ENCODE measurements at places on chromosomes 4 and X. TPM values are rescaled to one million over a fixed set of nuclear protein-coding genes. Genes with fewer than 3 reads are reported as not detected.

DNA sequence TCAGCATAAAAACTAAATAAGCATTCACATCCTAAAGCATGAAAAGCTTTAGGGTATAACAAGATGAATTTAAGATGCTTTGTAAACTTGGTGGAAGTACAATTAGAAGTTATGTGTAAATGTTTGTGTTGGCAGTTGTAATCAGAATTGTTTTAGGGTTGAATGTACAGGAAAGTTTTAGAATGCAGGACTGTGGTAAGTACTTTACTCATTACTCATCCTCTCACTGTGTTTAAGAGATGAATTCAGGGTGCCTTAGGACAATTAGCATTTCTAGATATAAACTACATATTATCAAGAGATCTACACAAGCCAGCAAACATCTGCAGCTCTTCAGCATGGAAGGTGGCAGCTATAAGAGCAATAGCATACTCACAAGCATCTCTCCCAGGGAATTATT lies 77.5 kb upstream of the ELOVL6 start:
- DNase-seq = peak; percentile 22

DNA sequence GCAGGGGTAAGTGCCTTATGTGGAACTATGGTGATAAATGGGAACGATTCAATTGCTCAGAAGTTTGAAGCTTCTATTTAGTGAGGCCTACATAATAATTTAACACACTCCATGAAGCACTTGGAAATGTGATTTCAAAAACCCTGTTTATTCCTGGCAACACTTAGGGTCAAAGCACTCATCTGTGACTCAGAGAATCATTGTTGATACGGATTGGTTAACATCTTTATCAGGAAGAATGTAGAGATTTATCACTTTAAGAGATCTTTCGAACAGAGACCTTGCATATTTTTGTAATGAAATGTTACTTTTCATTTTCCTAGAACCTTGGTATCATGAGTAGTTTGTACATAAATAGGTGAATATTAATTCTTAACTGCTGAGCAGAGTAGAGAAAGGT lies 269.1 kb upstream of the SLIT2 start:
- peak; percentile 0 for DNase-seq

- no peak for DNase-seq
These were observed 167.2 kb downstream of the KDR start for GRCh38 chr4:54958236-54958635.

DNA sequence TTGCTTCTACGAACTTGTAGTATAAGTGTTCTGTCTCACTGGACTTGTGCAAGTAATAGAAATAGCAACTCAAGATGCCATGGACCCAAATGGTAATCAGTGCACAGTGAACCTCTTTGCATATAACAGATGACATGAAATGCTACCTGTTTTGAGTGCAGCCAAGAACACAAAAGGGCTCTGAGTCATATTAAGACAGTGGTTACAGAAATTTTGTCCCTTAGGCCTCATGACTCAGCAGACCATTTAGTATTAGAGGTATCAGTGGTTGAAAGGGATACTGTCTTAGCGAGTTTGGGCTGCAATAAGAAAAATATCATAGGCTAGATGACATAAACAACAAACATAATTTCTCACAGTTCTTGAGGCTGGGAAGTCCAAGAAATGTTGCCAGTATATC lies 502.9 kb upstream of the PCDH10 start:
- no peak for DNase-seq

DNA sequence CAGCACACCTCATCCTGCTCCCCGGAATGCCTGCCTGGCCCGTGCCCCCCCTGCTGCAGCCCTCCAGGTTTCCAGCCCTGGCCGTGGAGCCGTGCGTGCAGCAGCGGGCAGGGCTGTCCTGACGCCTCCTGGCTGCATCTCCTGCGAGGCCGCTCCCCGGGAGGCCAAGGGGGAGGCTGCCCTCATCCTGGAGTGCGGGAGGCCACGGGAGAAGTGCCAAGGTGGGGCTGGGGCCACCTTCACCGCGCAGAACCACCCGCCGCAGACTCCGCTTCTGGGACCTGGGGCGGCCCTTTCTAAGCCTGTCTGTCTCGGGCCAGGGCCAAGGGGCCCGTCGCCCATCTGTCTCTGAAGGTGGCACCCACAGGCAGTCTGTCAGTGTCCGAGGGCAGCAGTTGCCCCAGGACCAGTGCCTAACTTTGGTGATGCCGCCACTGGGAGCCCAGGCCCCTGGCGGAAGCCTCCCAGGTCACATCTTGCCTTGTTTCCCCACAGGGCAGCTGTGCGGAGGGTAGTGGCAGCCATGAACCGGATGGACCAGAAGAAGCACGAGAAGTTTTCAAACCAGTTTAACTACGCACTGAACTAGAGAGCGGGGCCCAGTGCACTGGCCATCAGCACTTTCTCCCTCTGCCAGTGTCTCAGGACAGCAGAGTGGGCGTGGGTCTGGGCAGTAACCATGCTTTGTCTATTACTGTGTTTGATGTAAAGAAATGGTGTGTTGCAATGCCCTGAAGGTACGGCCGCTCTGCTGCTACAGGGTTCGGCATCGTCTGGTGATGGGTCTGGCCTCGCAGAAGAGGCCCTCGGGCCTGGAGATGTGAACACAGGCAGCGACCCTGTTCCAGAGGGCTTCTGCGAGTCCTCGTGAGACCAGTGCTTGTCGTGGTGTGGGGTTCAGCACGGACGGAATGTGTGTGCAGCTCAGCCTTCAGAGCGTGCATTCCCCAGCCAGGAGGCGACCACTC lies 20.6 kb downstream of the NKX1-1 start:
- no peak for DNase-seq

DNA sequence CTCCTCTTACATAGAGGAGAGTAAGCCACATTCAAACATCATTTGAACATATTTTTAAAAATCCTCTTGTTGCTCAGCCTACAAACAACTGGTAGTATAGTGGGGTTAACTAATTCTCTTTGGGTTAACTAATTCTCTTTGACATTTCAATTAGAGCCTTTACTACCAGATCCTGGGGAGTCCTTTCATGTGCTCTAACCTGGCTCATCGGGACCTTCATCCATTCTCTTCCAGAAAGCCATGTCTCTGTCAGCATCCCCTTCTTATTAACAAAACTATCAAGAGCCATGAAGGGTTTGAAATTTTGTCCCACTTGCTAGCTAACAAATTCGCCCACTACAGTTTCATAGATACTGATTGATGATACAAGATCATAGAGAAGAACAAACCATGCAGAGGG lies 349.8 kb upstream of the PABPC4L start:
- DNase-seq = no peak

- DNase-seq = no peak
These were observed 940 bp upstream of the DCTD start for GRCh38 chr4:182918044-182918607.

GRCh38 chr4:89660444-89661172 lies 176.4 kb downstream of the SNCA start:
- DNase-seq = no peak

The SPACA5 gene
- total RNA-seq = not detected

The LNX1 gene
- total RNA-seq = 15.0 TPM

The ASB5 gene
- 619 TPM for total RNA-seq

Measured in LHCN-M2 (cell line).